Placental pericyte (primary cell): ENCODE measurements at places on chromosomes 1 and 21. TPM values are rescaled to one million over a fixed set of nuclear protein-coding genes. Genes with fewer than 3 reads are reported as not detected.

Gene FCRL2
- not detected in 2 replicates for total RNA-seq

Gene TMCC2
- 3.9 and 5.7 TPM in 2 replicates for total RNA-seq

Gene MROH9
- total RNA-seq, result 0.43 TPM in 1 of 2 replicates, not detected in the other

Gene OPTC
- not detected in 2 replicates for total RNA-seq

Gene PCP4
- total RNA-seq, result not detected in 2 replicates

Gene KRTAP19-1
- not detected in 2 replicates for total RNA-seq

Gene TCHH
- under 0.01 and 0.14 TPM in 2 replicates for total RNA-seq

Gene CFHR2
- not detected in 2 replicates for total RNA-seq

Gene KMO
- total RNA-seq, result 0.14 TPM in 1 of 2 replicates, not detected in the other

Gene BCL2L15
- under 0.01 and 0.14 TPM in 2 replicates for total RNA-seq

Gene KRTAP12-2
- not detected in 2 replicates for total RNA-seq
